ENCODE measurements at places on chromosomes 2 and 18.

GRCh38 chr2:85875350-85876050 lies 13.3 kb downstream of the ST3GAL5 start:
- DNase-seq: no peak

- DNase-seq: no peak
These were observed 172.3 kb downstream of the ARL6IP6 start for GRCh38 chr2:152890736-152891135.

- DNase-seq: no peak
These were observed 379.4 kb downstream of the RIT2 start for GRCh38 chr18:42736074-42736473.

GRCh38 chr2:217926801-217927200 lies 76.0 kb downstream of the TNS1 start:
- DNase-seq: no peak

GRCh38 chr2:3634596-3635121 lies 23.3 kb upstream of the ALLC start:
- DNase-seq: no peak

DNA sequence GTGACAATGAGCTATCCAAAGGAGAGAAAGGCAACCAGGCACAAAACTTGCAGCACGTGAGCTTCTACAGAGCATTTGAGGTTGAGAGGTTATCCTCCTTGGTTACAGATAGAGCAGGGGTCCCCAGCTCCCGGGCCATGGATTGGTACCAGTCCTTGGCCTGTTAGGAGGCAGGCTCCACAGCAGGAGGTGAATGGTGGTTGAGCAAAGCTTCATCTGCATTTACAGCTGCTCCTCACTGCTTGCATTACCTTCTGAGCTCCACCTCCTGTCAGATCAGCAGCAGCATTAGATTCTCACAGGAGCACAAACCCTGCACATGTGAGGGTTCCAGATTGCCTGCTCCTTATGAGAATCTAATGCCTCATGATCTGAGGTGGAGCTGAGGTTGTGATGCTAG lies 57.8 kb upstream of the ST8SIA3 start:
- no peak for DNase-seq

GRCh38 chr2:177568893-177569292 lies 176.3 kb downstream of the AGPS start:
- no peak for DNase-seq

GRCh38 chr2:85545780-85546240 lies 6.8 kb downstream of the MAT2A start:
- no peak for DNase-seq

- peak; percentile 12 for DNase-seq
These were observed 22.5 kb upstream of the ACVR1 start for GRCh38 chr2:157898591-157898996.

GRCh38 chr18:54279477-54280219 lies 10.3 kb downstream of the POLI start:
- DNase-seq: no peak

Data from stimulated activated CD4-positive, alpha-beta T cell treated with anti-CD3 and anti-CD28 coated beads, Interleukin-15, amount 100 ng/mL, for 1 hour (primary cell).